ENCODE measurements at places on chromosomes 6 and 20.

- DNase-seq: no peak
These were observed 853.0 kb upstream of the EPHA7 start for GRCh38 chr6:94272327-94272726.

DNA sequence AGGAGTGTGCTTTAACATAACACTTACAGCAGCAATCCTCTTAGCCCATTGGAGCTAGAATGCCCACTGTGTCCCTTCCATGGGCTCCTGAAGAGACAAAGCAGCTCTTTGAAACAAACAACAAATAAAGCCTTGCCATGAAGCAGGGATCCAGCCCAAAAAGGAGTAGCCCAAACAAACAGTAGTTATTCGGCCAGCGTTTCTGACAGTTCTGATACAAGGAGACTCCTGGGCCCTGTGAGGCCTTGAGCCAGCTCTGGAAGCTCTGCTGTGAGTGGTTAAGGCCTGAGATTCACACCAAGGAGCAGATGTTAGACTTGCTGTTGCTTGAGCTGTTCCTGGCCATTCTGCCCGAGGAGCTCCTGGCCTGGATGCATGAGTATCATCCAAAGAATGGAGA is 16.9 kb upstream of the ZSCAN16 start:
- no peak for DNase-seq

DNA sequence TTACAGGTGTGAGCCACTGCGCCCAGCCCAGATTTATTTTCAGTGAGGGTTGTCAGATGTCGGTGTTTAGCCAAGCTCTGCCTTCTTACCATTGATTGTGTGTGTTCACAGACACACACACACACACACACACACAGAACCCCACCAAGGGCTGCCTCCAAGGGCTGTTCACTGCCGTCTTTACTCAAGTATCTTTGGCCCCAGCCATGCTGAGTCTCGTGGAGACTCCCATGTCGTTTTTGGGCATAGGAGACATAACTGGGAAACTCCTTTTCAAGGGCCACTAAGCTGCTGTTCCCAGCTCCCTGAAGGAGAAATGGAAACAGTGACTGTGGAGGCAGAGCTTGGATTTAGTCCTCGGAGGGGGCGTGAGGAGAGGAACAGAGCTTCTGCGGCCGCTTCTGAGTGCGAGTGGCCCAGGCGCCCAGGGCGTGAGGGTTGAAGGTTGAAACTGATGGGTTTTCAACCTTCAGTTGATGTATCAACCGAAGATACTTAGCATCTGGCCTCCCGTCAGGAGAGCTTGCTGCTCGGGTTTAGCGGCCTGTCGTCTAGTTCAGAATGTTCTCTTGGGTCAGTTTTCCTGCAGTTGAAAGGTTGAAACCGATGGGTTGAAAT is 243.6 kb downstream of the TTLL2 start:
- no peak for DNase-seq

GRCh38 chr20:10906834-10907233 is 233.0 kb upstream of the JAG1 start:
- DNase-seq: no peak

GRCh38 chr6:130932438-130932837 is 105.2 kb downstream of the SMLR1 start:
- no peak for DNase-seq

DNA sequence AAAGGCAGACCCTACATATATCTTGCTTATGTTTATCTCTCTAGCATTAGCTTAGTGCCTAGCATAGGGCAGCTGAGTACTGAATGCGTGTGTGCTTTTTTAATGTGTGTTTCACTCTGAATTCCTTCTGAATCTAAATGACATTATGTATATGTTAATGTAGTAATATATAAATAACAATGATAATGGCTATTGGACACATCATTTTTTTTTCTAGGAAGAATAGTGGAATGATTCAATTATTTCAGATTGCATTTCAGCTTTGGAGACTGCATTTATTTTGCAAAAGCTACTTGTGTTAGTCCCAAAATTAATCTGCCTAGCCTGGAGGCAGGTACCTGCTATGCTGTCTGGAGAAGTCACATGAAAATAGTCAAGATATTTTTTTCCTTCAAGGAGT is 371.8 kb downstream of the GRIK2 start:
- no peak for DNase-seq

DNA sequence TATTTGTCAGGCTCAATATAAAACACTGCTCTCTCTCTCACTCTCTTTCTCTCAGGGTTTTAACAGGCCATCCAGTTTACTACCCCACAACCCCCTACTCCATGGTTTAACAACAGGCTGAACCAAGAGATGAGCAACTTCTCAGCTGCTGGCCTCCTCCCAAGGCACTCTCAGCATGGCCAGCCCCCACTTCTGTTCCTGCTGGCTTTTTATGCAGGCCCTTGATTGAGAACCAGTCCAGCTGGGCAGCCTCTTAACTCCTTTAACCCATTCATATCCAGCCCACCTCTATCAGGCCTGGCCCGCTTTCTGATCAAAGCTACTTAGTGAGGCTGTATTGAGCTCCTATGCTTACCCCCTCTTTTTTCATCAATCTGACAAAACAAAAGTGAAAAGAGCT is 346.8 kb upstream of the POU3F2 start:
- no peak for DNase-seq

DNA sequence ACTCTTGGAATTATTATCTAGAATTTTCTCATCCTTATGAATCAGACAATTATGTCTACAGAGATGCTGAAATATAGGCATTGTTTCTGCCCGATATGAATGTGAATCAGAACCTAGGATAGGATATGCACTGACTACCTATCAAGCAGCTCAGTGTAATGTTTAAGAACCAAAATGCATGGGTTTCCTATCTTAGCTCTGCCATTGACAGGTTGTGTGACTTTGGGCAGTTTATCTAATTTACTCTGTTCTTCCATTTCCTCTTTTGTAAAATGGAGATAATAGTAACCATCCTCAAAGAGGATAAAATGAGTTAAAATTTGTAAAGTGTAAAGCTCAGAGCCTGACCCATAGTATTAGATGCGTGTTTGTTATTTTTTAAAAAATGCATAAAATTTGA is 10.2 kb upstream of the AIG1 start:
- DNase-seq: no peak

DNA sequence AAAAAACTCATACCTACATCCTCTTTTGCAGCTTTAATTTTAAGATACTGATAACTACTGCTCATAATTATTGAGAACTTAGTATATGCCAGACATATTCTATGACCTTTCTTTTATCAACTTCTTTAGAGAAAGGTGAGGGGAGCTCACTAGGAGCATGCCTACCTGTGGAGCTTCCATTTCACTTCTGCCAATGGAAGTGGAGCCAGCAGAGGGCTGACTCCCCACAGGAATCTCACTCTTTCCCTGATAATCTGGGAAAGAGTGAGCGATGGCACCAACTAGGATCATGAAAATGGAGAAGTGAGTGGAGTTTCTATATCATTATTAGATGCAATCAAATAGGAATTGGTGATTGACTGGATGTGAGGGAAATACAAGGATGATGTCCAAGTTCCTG is 484.9 kb downstream of the LMBRD1 start:
- DNase-seq: no peak

DNA sequence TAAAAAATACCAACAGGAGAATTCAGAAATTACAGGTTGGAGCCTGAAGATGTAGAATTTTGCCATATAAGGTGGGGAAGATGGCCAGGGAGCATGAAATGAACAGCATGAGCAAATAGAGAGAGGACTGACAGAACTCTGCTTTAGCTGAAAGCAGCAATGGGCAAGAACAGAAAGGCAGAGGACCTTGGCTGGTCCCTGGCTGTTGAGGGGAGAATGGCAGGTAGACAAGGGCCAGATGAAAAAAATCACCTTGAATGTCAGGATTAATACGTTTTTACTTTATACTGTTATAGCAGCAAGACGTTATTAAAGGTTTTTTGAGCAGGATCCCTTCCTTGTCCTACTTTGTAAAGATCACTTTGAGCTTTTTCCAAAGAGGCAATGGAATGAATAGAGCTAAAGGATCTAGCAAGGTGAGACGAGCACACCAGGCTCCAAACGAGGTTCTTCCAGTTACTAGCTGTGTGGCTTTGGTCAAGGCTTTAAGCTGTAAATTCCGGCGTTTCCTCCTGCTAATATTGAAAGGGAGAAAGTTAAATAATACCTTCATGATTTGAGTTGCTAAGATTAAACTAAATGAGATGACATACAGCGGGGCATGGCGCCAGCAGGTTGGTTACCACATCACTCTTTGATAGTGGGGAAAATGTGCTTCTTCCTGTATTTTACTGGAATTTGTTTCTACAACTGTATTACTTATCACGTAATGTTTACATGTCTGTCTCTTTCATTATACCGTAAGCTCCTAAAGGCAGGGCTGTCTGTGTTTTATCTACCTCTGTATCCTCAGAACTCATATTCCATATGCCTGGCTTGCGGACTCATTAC is 776 bp downstream of the PPIL1 start:
- DNase-seq: peak; percentile 44

DNA sequence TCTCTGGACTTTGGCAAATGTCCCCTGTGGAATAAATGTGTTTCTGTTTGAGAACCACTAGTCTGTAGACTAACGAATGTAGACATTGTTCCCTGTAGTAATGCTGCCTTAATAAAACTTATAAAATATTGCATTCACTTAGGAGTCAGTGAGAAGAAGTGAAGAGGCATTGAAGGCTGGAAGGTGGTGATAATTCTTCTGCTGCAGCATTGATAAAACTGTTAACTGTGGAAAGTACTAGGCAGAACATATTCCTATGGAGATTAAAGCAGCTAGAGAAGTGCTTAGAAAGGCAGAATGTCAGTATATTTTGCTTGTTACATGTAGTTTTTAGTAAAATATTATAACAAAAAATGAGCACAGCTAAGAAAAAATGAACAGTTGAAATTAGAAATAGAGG is 4.8 kb downstream of the PGK2 start:
- DNase-seq: no peak

DNA sequence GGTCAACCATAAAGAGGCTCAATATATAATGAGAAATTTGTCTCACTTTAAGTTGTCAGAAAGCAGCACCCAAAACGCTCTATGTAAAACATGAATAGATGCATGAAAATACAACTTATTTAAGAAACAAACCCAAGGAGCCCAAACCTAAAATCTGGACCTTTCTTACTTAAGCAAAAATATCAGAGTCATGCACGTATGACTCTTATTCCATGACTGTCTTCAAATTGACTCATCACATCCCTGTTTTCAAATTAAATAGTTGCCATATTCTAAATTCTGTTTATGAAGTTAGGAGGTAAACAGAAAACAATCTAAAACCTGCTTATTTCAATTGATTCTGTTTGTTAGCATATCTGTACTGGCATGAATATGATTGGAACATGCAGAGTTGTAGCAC is 42.1 kb downstream of the ANKRD6 start:
- DNase-seq: no peak

GRCh38 chr6:149334682-149335160 is 17.2 kb downstream of the TAB2 start:
- no peak for DNase-seq

DNA sequence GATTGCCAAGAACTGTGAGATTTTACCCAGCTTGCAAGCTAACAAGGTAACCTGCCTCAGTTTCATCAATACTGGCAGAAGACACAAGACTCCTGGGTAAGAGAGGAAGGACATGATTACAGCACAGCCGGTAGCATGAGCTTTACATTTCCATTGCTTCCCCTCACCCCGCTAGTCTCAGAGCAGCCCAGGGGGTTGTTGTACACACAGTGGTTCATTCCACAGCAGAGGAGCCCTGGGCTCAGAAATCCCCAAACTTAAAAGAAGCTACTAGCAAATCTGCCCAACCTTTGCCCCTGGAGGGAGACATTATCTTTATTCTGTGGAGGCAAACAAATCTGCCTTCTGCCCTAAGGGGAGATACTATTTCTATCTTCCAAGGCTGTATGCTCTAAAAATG is 17.1 kb upstream of the MTHFD1L start:
- DNase-seq: no peak

DNA sequence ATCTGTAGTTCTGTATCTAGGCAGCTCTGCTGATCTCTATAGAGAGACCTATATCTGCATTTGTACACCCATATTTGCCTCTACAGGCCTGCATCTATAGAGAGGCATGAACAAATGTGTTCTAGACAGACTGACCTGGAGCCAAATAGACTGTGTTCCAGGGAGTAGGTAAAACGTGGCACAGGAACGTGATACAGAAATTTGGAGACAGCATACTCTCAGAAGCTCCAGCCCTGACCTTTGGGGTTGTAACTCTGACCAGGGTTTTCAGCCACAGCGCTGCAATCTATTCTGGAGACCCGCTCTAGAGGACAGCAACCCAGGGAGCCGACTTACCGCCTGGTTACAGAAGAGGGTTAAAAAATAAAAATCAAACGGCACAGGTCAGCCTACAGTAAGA is 983 bp downstream of the RBBP9 start:
- DNase-seq: no peak

- DNase-seq: no peak
These were observed 642 bp upstream of the PI16 start for GRCh38 chr6:36953931-36954261.

DNA sequence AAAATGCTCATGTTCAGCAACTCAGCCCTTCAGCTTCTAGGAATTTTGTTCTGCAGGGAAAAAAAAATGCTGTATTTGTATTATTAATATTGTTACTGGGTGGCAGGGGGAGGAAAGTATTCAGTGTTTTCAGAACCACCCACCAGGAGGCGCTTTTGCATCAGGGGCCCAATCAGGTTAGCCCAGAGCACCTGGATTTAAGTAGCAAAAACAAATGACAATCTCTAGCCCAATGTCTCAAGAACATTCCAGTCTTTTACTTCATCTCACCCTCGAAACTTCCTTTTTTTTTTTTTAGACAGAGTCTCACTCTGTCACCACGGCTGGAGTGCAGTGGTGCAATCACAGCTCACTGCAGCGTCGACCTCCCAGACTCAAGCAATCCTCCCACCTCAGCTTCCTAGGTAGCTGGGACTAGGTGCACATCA is 635 bp upstream of the C20orf203 start:
- peak; percentile 90 for DNase-seq

DNA sequence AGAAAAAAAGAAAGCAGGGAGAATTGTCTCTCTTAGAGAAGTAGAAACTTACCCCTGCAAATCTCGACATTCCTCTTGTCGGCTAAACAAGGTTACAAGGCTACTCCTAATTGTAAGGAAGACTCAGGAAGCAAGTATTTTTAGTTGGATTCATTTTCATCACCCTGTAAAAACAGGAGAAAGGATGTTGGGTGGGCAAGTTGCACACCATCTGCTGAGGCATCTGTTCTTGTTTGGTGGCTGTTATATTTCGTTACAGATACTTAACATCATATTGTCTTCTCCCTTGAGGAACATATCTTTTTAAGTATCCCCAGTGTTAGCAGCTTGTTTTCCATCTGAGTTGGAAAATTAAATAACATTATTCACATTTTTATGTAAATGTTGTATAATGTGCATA is 187.5 kb downstream of the PLCB4 start:
- DNase-seq: no peak

DNA sequence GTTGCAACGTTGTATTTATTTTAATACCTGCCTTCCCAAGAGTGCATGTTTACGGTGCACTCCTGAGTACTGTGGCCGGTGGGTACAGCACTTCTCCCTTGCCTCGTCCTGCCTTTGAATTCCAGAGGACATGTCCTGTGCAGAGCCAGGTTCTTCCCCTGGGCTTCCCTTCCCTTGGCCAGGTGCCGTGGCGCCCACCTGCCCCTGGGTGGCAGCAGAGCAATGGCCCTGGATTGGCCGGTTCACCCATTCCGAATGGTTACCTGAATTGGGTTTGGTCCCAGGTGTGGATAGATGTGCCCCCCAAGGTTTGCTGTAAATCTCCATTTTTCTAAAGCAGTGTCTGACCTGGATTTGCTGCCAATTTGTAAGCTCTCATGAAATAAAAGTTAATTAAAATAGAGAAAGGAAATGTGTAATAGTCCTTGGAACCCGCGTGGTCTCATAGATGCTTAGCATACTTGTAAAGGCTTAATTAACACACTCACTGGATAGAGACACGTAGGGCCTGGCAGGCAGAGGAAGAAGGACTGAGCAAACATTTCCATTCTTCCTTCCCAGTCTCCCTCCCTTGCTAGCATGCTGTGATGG is 40.6 kb downstream of the DTD1 start:
- DNase-seq: peak; percentile 69

All from HuH-7 (cell line).